ENCODE measurements at places on chromosomes 3 and 15.

DNA sequence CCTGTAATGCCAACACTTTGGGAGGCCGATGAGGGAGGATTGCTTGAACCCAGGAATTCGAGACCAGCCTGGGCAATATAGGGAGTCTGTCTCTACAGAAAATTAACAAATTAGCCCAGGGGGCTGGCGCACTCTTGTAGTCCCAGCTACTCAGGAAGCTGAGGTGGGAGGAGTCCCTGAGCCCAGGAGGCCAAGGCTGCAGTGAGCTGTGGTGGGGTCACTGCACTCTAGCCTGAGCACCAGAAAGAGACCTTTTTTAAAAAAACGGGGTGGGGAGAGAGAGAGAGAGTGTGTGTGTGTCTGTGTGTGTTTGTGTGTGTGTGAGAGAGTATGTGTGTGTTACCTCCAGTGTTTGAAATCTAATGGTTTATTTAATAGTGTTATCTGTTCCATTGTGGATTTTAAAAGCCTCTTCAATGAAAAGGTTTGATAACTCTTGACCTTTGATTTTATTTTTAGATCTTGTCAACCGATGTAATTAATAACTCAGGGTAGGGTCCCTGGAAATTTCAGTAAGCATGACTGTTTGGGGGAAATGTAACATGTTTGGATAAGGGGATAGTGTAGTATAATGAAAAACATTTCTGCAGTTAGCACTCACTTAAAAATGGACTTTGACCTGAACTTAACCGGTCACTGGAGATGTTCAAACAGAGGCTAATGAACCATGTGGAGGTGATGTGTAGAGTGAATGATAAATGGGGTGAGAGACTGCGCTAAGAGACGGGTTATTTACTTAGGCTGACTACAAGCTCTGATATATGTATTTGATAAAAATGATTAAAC, 29.7 kb downstream of the LRCH3 start:
- no peak for DNase-seq

- peak; percentile 71 for DNase-seq
Measured at GRCh38 chr3:128383316-128384235, 83.1 kb downstream of the DNAJB8 start.

DNA sequence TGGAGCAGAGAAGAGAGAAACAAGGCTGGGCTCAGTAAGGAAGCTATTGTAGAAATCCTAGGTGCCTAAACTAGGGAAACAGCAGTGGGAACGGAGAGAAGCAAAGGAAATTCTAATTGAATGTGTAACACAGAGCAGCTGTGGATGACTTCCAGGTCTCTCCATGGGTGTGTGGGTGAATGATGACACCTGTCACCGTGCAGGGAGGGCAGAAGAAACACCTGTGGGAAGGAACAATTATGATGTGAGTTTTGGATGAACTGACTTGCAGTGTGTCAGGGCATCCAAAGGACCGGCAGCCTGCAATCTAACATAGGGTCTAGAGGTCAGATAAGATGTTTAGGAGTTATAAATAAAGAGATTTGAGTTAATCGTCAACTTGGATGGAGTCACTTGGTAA, 144.2 kb downstream of the RYR3 start:
- no peak for DNase-seq

DNA sequence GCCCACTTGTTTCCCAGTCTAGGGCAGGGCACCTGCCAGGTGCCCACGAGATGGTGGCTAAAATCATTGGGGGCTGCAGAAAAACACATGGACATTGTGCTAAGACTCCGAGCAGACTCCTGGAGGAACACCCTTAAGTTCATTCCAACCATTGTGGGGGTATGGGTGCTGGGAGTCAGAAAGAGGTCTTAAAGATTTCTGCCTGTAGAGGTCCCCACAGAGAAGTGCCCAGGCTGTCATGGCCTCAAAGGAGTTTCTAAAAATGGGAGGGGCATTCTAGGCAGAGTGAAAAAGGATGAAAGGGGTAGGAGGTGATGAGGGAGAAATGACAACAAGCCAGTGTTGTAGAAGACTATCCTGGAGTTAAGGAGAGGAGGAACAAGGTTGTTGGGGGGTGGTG, 17.1 kb downstream of the RBP1 start:
- DNase-seq: no peak

DNA sequence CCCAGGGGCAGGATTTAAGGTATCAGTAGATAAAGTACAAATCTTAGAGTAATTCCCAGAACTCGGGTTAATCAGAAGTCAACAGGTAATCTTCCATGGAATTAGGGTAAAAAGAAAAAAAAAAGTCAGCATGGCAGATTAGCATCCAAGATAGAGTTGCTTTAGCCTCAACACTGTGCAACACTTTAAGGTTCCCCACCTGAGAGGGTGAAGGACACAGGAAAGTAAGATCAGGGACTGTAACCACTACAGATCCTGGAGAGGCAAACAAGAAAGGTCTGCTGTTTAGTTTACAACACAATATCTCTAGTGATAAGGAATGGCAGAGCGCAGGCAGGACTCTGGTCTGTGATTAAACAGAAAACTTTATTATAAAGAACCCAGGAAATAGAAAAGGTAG, 4.1 kb upstream of the PHLDB2 start:
- DNase-seq: no peak

DNA sequence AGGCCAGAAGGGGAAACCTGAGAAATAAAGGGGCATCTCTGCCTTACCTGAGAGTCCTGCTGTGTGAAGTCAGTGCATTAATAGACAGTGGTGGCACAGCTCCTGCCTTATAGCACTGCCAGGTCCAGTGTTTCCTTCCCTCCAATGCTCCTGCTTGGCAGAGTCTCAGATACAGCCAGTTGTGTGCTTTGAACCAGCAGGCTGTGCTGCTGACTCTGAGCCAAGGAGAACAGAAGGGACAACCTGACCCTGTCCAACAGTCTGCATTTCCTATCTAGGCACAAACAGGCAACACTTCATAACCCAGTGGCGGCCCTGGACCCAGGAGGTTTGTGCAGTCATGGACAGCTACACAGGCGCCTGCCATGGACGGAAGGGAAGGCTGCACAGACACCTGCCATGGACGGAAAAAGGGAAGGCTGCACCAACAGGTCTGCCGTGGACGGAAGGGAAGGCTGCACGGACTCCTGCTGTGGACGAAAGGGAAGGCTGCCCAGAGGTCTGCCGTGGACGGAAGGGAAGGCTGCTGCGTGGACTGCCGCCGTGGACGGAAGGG, 33.9 kb upstream of the PLXNA1 start:
- DNase-seq: no peak

DNA sequence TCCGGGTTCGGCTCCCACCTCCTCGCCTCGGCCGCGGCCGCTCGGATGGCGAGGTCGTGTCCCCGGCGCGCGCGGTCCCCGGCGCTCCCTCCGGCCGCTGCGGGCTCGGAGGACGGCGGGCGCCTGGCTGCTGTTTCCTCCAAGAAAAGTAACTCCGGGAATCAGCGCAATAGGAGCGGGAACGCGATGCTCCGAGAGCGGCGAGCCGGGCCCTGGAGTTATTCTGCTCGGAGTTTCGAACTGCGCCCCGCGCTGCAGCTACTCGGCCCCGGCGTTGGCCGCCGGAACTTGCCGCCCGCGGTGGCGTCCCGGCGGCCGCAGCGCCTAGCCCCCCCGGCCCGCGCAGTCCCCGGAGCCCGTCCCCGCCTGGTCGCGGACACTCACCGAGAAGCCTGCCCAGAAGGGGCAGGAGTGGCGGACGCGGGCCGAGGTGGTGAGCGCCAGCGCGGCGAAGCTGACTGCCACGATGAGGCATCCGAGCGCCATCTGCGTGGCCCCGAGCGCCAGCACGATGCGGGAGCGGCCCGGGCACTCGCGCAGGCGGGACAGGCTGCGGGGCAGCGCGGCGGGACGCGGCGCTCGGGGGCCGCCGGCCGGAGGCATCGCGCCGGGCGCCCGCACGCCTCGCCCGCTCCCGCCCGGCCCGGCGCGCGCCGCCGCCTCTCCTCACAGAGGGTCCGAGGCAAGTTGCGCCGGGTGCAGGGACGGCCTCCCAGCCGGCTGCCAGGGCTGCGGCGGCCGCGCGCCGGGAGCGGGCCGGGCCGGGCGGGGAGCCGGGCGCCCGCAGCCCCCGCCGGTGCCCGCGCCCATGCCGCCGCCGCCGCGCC, 251.9 kb downstream of the TJP1 start:
- DNase-seq: peak; percentile 39

- DNase-seq: no peak
Measured at GRCh38 chr15:26877831-26878230, 11.0 kb downstream of the GABRA5 start.

GRCh38 chr3:119033393-119034255, 1.0 kb downstream of the IGSF11 start:
- no peak for DNase-seq

DNA sequence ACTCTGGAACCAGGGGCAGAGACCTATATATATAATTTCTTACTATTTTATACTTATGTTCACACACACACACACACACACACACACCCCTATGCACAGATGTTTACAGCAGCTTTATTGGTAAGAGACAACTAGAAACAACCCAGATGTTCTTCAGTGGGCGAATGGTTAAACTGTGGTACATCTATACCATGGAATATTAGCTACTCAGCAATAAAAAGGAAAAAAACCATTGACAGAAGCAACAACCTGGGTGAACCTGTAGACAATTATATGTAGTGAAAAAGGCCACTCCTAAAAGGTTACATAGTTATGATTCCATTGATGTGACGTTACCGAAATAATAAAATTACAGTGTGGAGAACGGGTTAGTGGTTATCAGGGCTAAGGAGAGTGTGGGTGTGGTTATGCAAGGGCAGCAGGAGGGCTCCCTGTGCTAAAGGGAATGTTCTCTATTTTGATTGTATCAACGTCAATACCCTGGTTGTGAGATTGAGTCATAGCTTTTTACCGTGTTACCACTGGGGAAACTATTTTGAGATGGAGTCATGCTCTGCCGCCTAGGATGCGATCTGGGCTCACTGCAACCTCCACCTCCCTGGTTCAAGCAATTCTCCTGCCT, 85.5 kb downstream of the FLNB start:
- DNase-seq: no peak

DNA sequence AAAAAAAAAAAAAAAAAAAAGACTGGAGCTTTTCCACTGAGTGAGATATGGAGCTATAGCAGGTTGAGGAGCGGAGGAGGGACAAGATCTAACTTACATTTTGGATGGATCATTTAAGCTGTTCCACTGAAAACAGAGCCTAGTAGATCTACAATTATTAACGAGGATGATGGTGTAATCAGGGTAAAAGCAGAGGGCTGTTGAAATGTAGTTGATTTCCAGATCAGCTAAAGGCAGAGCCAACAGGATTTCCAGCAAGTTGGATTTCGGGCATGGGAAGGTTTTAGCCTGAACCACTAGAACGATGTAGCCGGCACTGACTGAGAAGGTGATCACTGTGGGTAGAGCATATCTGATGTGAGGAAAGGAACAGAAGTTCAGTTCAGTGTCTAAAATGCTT, 360.7 kb downstream of the EPHB1 start:
- no peak for DNase-seq

DNA sequence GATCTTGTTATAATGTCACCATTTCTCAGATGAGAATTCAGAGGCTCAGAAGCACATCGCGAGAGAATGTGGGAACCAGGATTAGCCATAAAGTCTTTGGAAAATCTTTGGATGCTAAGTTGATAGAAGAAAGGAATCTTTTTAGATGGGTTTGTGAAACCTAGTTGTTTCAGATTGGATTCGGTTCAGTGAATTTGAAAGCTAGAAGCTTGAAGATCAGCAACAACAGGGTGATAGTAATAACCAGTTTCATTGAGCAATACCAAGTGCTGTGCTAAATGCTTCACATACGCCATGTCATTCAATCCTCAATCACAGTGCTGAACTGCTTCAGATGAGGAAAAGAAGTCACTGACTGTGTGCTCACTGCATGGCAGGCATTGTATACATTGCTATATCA, 47.4 kb upstream of the MITF start:
- no peak for DNase-seq

DNA sequence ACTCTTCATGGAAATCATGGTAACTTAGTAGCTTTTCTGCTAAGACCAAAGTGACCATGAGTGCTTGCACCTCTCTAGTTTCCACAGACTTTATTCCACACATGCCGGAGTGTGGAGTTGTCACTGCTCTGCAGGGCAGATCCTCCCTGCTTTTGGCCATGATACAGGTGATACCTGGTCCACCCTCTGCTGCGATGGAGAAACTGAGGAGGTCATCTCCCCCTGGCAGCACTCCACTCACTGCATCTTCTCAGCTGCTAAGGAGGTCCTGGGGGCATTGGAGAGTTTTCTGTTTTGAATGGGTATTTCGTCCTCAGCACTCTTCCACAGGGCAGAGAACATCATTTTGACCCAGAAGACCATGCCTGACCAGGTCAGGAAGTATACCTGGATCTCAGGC, 31.1 kb downstream of the RBM5 start:
- DNase-seq: no peak

- DNase-seq: no peak
Measured at GRCh38 chr3:164730815-164731360, 347.4 kb downstream of the SI start.

GRCh38 chr15:76140074-76140464, 80.3 kb downstream of the TMEM266 start:
- DNase-seq: peak; percentile 58

DNA sequence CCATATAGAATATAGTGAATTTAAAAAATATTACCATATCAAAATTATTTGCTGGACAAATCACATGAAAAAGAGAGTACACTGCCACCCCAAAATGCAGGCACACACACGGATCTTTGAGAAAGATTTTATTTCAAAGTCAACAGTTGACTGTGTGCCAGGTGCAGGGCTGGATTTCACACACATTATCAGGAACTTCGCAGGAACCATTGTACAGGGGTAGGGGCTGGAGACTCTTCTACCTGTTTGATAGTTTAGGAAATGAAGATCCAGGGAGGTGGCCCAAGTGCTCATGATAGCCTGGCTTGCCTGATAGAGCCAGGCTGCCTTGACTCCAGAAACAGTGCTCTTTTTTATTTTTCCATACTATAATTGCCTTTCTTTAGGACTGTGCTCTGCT, 54.2 kb downstream of the IL1RAP start:
- DNase-seq: peak; percentile 21

DNA sequence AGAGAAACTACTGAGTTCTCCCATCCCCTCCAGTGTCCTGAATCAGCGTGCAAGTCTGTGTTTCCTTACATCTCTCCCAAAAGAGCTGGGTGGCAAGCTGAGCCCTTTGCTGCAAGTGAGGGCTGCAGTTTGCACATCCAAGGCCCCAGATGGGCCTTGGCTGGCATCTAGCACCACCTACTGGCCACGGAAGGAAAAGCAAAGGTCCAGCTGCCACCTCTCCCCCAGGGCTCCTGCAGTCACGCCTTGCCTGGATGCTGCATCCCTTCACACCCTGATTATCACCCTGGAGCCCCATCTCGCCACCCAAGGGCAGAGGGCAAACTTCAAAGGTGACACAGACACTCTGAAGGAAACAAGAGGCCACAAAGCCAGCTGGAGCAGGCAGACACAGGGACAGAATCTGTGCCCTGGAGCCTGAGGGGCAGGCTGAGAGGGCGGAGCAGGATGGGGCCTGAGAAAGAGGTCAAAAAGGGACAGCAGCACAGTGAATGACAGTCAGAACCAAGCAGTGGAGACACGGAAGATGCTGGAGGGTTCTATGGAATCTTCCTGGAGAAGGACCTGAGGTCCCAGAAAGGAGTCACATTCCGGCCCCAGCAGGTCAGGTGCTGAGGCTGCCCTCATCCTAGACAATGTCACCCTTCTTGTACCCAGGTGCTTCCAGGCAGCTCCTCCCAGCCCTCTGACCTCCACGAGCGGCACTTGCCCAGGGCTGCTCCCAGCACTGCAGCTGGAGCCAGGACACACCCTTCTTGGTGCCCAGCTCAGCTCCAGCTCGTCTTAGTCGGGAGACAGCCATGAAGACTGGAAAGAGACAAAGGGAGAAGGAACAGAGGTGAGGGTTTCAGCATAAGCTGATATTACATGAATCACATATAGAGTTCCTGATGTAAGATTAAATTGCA, 18.3 kb upstream of the NTRK3 start:
- DNase-seq: peak; percentile 66

- DNase-seq: peak; percentile 95
Measured at GRCh38 chr3:179604321-179605078, at the start of the genes MRPL47 and NDUFB5. Gene MRPL47, minus strand, starts transcription at chr3:179604638. Its CDS starts 14 bp downstream, at chr3:179604624. Gene NDUFB5, plus strand, starts transcription at chr3:179604794. Its CDS starts 22 bp downstream, at chr3:179604816.
